ENCODE measurements at places on chromosomes 5 and 9. TPM values are rescaled to one million over a fixed set of nuclear protein-coding genes. Genes with fewer than 3 reads are reported as not detected.
A peak's percentile ranks its signal among the peaks of the same experiment; 100 is the strongest.

GRCh38 chr9:78112406-78112805 is 80.8 kb upstream of the GNAQ start:
- H3K4me3 ChIP-seq: no peak overlapping the region
- H3K4me1 ChIP-seq: no peaks in the 10 kb centered on the region
- no peak for DNase-seq
- no peaks in the 10 kb centered on the region for H3K36me3 ChIP-seq
- H3K27ac ChIP-seq: no peak overlapping the region

DNA sequence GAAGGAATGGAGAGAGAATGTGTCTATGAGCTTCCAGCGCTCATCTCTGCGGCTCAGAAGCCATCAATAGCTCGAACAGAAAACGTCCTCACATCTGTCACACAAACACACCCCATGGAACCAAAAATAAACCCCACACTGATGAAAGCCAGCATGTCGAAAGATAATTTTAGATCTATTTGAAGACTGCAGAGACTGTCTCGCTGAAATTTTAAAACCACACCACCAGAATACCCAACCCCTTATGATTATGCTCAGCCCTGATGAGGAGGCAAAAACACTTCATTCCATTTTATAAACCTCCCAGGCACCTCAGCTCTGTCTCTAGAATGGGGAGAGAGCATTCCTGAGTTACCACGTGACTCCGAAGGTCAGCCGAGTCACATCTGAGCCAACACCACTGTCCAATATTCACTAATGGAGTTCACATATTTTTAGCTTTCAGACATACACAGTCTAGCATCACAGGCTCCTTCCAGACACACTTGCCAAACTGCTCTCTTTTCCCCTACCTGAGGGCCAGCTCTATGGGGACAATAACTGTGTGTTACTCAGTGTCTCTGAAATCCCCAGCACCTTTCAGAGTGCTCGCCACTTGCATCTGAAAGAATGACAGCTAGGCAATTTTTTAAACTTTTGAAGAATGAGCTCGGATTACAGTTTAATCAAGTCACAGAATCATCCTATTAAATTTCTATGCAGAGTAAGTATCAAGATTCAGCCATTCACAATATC is 63.2 kb downstream of the SERINC5 start:
- peaks cover 36% of the 10 kb centered on the region for H3K4me1 ChIP-seq
- peak overlapping the region; percentile 33 for H3K27ac ChIP-seq
- DNase-seq: peak; percentile 58
- H3K36me3 ChIP-seq: no peaks in the 10 kb centered on the region
- no peaks in the 10 kb centered on the region for H3K27me3 ChIP-seq

DNA sequence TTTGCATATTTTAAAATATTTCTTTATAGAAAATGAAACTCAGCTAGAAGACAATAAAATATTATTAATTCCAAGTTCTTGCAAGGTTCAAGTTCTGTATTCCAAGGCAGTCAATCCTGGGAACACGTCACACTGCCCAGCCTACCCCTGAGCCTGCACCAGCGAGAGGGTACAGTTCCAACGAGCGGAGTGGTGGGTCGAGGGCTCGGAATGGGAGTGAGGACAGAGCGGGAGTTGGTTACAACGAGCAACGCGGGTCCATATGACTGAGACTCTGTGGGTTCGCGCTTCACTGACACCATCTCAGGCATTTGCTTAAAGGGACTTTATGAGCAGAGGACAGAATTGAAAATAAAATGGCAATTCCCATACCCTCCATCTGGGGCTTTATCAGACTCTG is 40.0 kb upstream of the SPTLC1 start:
- peaks cover 4% of the 10 kb centered on the region for H3K4me1 ChIP-seq
- H3K27me3 ChIP-seq: no peaks in the 10 kb centered on the region
- H3K36me3 ChIP-seq: no peaks in the 10 kb centered on the region
- DNase-seq: no peak

Gene CD274
- 2.0 TPM for total RNA-seq

- no peak overlapping the region for H3K4me3 ChIP-seq
- H3K27ac ChIP-seq: no peak overlapping the region
- H3K36me3 ChIP-seq: no peaks in the 10 kb centered on the region
- no peaks in the 10 kb centered on the region for H3K4me1 ChIP-seq
- H3K27me3 ChIP-seq: no peaks in the 10 kb centered on the region
These were observed 162.9 kb downstream of the FAM170A start for GRCh38 chr5:119792161-119792799.

GRCh38 chr9:77712533-77713130 is 64.5 kb upstream of the GNA14 start:
- no peaks in the 10 kb centered on the region for H3K36me3 ChIP-seq
- H3K4me1 ChIP-seq: peaks cover 11% of the 10 kb centered on the region
- no peak overlapping the region for H3K4me3 ChIP-seq
- no peak for DNase-seq
- no peak overlapping the region for H3K27ac ChIP-seq
- H3K27me3 ChIP-seq: no peaks in the 10 kb centered on the region

Gene RNF180
- 24.3 TPM for total RNA-seq

GRCh38 chr5:95029569-95030366 is 255.1 kb downstream of the MCTP1 start:
- no peak overlapping the region for H3K4me3 ChIP-seq
- H3K27ac ChIP-seq: no peak overlapping the region
- DNase-seq: no peak
- no peaks in the 10 kb centered on the region for H3K36me3 ChIP-seq
- H3K4me1 ChIP-seq: no peaks in the 10 kb centered on the region

Gene GRAMD2B
- total RNA-seq: 19.2 TPM

- no peak overlapping the region for H3K27ac ChIP-seq
- H3K4me3 ChIP-seq: no peak overlapping the region
- H3K4me1 ChIP-seq: peaks cover 4% of the 10 kb centered on the region
- DNase-seq: no peak
- no peaks in the 10 kb centered on the region for H3K27me3 ChIP-seq
These were observed 6.4 kb downstream of the LTC4S start for GRCh38 chr5:179800071-179800695.

GRCh38 chr9:15104826-15105420 is 194.7 kb upstream of the FREM1 start:
- H3K27ac ChIP-seq: no peak overlapping the region
- DNase-seq: no peak
- H3K27me3 ChIP-seq: no peaks in the 10 kb centered on the region
- H3K4me3 ChIP-seq: no peak overlapping the region
- no peaks in the 10 kb centered on the region for H3K4me1 ChIP-seq
- H3K36me3 ChIP-seq: no peaks in the 10 kb centered on the region

DNA sequence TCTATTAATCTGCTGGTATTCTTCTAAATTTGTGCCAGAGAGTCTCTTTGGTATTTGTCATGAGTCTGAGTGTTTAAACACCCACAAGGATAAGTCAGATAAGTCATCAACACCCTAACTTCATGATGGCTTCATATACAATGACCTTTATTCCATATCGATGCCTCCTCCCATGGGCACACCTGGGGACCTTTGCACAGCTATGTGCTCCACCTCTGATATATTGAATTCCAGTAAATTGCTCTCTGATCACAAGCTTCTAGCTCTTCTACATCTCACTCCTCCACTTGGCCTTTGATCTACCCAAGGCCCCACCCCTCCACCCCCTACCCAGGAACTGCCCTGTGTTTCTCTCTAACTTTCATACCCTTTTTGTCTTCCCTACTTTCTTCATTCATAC is 102.7 kb upstream of the MIER3 start:
- DNase-seq: no peak
- H3K4me1 ChIP-seq: no peaks in the 10 kb centered on the region
- no peaks in the 10 kb centered on the region for H3K36me3 ChIP-seq
- H3K27ac ChIP-seq: no peak overlapping the region

GRCh38 chr5:158414333-158414762 is 555.4 kb upstream of the CLINT1 start:
- no peak overlapping the region for H3K4me3 ChIP-seq
- H3K27me3 ChIP-seq: no peaks in the 10 kb centered on the region
- H3K27ac ChIP-seq: no peak overlapping the region
- peaks cover 7% of the 10 kb centered on the region for H3K4me1 ChIP-seq
- H3K36me3 ChIP-seq: no peaks in the 10 kb centered on the region
- DNase-seq: no peak

GRCh38 chr9:18020121-18020745 is 441.4 kb downstream of the SH3GL2 start:
- H3K4me3 ChIP-seq: no peak overlapping the region
- H3K36me3 ChIP-seq: no peaks in the 10 kb centered on the region
- no peak overlapping the region for H3K27ac ChIP-seq
- H3K4me1 ChIP-seq: no peaks in the 10 kb centered on the region

DNA sequence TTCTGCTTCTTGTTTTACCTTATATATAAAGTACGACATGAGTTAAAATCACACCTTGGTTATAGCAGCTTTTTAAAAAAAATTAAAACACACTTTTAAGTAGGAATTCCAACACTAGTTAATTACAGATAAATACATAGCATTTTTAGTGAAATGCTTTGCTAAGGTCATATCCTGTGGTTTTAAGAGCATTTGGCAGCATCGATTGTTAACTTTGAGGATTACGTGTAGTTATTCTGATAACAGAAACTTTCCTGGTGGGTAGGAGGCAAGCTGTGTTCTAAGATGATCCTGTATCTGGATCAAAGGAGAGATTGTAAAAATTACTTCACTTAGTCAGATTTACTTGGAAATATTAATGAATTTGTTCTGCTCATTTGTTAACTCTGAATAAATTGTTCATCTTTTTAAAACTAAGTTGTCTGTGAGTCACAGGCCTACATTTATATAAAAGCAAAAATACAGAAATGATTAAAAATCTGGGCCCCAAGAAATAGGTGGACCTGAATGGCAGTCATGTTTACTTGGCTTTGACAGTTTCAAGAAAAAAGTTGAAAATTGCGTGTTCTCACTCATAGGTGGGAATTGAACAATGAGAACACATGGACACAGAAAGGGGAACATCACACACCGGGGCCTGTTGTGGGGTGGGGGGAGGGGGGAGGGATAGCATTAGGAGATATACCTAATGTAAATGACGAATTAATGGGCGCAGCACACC is 58.3 kb downstream of the TRIO start:
- H3K36me3 ChIP-seq: no peaks in the 10 kb centered on the region
- no peak overlapping the region for H3K4me3 ChIP-seq
- no peaks in the 10 kb centered on the region for H3K27me3 ChIP-seq
- no peak overlapping the region for H3K27ac ChIP-seq
- peaks cover 21% of the 10 kb centered on the region for H3K4me1 ChIP-seq

- no peak overlapping the region for H3K4me3 ChIP-seq
- no peaks in the 10 kb centered on the region for H3K36me3 ChIP-seq
- no peaks in the 10 kb centered on the region for H3K27me3 ChIP-seq
- no peak for DNase-seq
- no peak overlapping the region for H3K27ac ChIP-seq
- H3K4me1 ChIP-seq: no peaks in the 10 kb centered on the region
These were observed 94.5 kb downstream of the PJA2 start for GRCh38 chr5:109315245-109315644.

Gene LCNL1
- total RNA-seq: 1.6 TPM

GRCh38 chr9:82939451-82939850 is 123.5 kb downstream of the RASEF start:
- DNase-seq: no peak
- no peak overlapping the region for H3K27ac ChIP-seq
- no peak overlapping the region for H3K4me3 ChIP-seq
- H3K27me3 ChIP-seq: no peaks in the 10 kb centered on the region

Data from ovary (tissue), 10 donors.